ENCODE measurements at places on chromosomes 5 and 9.

DNA sequence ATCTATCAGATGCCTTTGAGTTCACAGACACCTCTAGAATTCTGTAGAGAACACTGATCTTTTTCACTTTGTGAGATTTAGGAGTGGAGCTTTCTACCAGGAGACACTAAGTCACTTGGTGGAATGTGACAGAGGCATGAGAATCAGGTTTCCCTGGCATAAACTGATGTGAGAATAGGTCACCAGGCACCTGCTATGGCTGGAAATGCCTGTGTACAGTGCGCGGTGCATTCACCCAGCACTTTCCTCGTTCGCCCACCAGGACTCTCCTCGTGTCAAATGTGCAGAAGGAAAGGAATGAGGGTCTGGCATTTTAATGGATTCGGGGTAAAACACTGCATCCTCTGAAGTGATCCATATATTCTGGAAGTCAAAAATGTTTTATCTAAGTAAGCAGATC lies 281.8 kb upstream of the TUT7 start:
- DNase-seq, result no peak

- no peak for DNase-seq
Measured at GRCh38 chr5:132867046-132867451, 607 bp downstream of the UQCRQ start.

GRCh38 chr9:128259156-128259555 lies 16.7 kb downstream of the GOLGA2 start:
- DNase-seq, result no peak

DNA sequence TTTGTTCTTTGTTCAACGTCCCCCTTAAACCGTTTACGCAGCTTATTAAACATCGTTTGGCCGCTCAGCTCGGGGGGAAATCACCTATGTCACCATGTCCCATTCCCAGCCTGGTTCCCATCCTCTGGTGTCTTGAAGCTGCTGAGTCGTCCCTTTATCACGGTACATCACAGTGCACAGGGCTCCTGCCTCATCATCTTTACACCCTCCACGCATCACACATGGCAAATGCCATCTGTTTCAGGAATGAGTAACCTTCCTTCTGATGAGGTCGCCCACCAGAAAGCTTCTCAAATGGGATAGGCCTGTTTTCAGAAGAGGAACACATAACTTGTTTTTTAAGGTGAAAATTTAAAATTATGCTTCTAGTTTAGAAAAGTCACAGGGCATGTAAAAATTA lies 7.9 kb upstream of the LHX6 start:
- DNase-seq, result no peak

DNA sequence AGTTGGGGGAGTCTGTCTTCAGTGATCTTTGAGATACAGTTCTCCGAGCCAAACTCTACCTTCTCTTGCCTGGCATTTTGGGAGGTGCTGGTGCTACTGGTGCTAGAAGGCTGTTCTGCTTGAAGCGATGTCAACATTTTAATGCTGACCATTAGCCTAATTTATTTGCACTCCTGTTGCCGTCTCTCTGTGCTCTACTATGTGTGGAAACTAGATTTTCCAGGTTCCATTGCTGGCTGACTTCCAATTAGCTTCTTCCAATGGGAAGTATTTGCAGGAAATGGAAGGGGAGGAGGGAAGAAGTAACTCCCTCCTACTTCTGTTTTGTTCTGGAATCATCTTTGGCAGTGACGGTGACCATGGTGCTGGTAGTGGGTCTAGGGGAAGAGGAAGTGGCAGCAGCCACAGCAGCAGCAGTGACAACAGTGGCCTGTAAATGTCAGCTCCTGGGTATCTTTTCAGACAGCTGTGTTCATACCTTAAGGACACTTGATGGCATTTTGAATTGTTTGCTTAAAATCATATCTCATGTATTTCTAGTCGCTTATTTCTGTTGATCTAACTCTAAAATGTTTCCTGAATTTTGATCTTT lies 7.9 kb downstream of the TXNDC8 start:
- DNase-seq, result no peak
